ENCODE measurements at places on chromosomes 3 and 15. TPM values are rescaled to one million over a fixed set of nuclear protein-coding genes. Genes with fewer than 3 reads are reported as not detected.
A peak's percentile ranks its signal among the peaks of the same experiment; 100 is the strongest.

The RHOV gene
- 39.5 TPM for total RNA-seq

The COL6A5 gene
- total RNA-seq, result not detected

- no peak for DNase-seq
- no peaks in the 10 kb centered on the region for H3K36me3 ChIP-seq
- no peak overlapping the region for H3K4me3 ChIP-seq
Measured at GRCh38 chr15:63373330-63373729, 8.3 kb downstream of the CA12 start.

DNA sequence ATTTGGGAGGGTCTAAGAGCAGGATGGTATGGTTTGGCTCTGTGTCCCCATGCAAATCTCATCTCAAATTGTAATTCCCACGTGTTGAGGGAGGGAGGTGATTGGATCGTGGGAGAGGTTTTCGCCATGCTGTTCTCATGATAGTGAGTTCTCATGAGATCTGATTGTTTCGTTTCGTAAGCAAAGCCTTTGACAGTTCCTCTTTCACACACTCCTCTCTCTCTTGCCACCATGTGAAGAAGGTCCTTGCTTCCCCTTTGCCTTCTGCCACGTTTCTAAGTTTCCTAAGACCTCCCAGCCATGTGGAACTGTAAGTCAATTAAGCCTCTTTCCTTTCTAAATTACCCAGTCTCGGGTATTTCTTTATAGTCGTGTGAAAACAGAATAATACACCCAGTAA lies 553.7 kb downstream of the TAFA4 start:
- no peaks in the 10 kb centered on the region for H3K36me3 ChIP-seq
- H3K4me1 ChIP-seq, result no peaks in the 10 kb centered on the region
- no peak overlapping the region for H3K27ac ChIP-seq
- DNase-seq, result no peak
- H3K4me3 ChIP-seq, result no peak overlapping the region
- H3K27me3 ChIP-seq, result no peaks in the 10 kb centered on the region

DNA sequence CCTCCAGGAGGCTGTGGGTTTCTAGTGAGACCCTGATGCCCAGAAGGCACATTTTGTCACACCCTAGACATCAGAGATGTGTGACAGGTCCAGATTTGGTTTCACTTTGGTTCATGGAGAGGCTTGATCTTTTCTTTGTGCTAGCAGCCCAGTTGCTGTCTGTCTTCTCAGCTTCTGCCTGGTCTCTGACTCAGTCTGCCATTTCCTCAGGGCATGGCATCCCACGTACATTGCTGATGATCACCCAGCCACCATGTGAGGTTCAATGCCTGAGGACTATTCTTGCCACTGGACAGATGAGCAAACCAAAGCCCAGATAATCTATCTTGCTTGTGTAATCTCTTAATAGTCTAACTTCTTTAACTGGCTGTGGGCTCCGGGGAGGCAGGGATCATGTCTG lies 144.9 kb upstream of the MRPS22 start:
- H3K36me3 ChIP-seq, result no peaks in the 10 kb centered on the region
- H3K4me1 ChIP-seq, result no peaks in the 10 kb centered on the region
- H3K4me3 ChIP-seq, result no peak overlapping the region
- H3K27ac ChIP-seq, result no peak overlapping the region

DNA sequence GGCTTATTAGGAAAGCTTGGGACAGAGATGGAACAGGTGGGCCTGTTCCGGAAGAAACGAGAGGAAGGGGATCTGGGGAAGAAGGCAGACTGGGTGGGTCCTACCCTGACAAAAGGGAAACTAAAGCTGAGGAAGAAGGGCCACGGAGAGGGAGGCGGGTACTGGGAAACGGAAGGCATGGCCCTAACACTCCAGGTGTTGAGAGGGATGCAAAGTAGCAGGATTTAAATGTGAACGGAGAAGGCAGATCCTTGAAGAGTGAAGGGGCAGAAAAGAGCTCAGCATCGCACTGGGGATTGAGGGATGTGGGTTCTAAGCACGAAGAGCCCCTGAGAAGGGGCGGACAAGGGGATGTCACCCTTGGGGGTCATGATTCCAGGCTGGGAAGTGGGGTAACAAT lies 735 bp downstream of the STIMATE start:
- no peaks in the 10 kb centered on the region for H3K27me3 ChIP-seq
- H3K4me1 ChIP-seq, result peaks cover 17% of the 10 kb centered on the region
- DNase-seq, result peak; percentile 14
- H3K4me3 ChIP-seq, result peak overlapping the region; percentile 95
